ENCODE measurements at places on chromosomes 6 and 20. TPM values are rescaled to one million over a fixed set of nuclear protein-coding genes. Genes with fewer than 3 reads are reported as not detected.

DNA sequence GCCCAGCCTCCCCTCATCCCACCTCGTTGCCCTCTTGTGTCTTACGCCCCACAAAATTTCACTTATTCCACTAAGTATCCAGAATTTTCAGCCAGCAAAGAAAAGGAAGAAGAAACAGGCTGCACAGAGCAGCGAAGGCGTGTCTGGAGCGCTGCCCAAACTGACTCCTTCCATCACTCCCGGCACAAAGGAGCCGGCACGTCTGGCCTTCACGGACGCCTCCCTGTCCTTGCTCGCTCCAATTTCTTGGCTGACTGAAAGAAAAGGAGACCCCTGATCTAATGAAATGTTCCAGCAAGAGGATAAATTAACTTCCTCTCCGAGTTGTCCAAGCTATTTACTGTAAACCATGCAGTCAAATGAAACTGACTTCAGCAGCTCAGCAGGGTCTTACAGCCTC is 152.3 kb upstream of the CDH4 start:
- DNase-seq: no peak

DNA sequence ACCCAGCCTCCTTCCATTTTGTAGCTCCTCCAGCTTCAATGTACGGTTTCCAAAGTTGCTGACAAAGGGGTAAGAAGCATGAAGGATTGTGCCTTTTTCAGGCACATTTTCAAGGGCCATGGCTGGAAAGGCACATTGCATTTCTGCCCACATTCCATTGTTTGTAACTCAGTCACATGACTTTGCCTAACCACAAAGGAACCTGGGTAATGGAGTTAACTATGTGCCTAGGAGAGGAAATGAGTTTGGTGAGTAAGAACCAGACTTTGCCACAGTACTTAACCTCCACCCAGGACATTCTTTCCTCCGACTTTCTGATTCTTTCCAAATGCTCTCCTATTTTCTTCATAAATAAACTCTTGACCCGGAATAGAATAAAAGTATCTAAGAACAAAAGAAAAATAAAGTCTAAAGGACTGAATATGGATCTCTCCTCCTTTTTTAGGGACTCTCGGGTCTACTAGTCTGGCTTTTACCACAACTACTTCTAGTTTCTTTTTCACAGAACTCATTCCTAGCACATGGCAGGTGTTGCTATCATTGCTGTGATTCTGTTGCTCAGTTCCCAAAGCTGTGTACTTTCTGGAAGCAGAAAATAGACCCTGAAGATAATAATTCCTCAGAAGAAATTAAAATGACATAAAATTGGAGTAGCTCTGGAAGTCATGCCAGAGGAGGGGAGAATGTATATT is 81.5 kb upstream of the ISM1 start:
- DNase-seq: peak; percentile 72

DNA sequence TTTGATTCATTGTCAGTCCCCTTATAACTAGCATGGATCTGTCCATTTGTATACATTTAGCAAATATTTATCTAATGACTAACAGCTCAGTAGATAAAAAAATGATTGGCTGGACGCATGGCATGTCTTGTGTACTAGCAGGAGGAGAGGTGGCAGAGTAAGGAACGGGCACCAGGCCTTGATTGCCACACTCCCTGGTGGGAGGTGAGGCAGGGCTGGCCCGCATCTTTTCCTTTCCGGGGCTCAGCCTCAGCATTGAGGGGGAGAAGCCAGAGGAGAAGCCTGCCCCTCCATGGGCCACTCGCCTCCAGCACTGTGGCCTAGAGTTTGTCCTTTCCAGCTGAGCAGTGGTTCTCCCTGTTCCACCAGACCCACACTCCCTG is 84.9 kb upstream of the TMEM181 start:
- DNase-seq: no peak

GRCh38 chr20:24957326-24958016 is 8.4 kb downstream of the CST7 start:
- no peak for DNase-seq

GRCh38 chr6:156016186-156016976 is 560.7 kb upstream of the NOX3 start:
- peak; percentile 76 for DNase-seq

DNA sequence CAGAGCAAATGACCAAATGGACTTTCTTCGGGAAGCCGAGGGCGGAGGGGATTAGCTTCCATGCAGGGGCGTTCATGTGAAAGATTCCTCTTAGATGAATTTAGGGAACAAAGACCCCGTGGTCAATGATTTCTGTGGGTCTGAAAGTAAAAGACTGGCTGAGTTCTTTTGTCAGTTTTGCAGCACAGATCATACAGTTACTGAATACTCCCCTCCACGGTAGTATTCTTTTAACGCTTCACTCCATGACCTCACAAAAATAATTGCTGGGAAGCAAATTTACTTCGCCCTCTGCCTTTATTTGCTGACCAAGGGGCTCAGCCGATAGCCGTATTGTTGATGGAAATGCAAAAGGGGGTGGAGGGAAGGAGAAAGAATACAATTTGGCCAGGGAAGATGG is 86.0 kb upstream of the SALL4 start:
- no peak for DNase-seq

DNA sequence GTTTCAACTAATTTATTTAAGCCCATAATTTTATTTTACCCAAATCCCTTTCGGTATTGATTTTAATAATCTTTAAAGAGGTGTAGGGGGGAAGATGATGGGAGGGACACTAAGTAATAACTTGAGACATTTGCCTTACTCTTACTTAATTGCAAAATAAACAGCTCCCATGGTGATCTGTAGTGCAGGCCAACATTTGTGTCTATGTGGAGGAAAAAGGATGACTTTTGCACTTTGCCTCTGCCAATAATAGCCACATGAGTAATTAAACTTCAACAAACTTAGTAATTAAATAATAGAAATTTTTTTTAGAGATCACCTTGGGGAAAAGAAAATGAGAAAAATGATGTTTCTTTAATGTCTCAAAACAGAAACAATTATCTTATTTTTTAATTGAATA is 29.9 kb upstream of the CD2AP start:
- DNase-seq: peak; percentile 43

DNA sequence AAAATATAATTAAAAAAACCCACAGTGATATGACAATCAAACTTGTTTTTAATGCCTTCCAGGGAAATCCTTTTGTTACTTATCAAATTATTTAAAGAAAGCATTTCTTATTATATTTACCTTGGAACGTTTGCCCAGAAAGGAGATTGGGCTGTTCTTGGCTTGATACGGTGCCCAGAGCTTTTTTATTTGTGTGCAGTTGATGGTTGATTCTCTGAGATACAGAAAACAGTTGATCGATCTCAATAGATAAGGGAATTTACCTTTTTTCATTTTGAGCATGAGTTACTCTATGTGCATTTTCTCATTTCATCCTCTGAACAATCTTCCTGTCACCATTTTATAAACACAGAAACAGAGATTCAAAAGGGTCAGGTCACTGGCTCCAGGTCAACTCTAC is 72.5 kb upstream of the NEDD9 start:
- no peak for DNase-seq

DNA sequence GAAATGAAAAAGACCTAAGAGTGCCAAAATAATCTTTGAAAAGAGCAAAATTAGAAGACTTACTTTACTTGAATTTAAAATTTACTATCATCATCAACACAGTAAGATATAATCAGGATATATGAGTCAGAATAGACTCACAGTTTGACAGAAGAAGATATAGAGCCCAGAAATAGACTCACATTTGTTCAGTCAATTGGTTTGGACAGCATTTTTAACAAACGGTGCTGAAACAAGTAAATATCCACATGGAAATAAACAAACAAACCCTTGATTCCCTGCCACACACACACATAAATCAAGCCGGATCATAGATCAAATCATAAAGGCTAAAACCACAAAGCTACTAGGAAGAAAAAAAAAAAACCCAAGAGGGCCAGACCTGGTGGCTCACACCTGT is 291.1 kb downstream of the ADGRG6 start:
- no peak for DNase-seq

GRCh38 chr6:155158030-155158843 is 105.6 kb upstream of the CLDN20 start:
- DNase-seq: no peak

- DNase-seq: peak; percentile 19
Observed at GRCh38 chr6:3798055-3798919, 46.8 kb upstream of the PXDC1 start.

GRCh38 chr20:3997446-3997845 is 17.9 kb downstream of the RNF24 start:
- no peak for DNase-seq

GRCh38 chr6:80170433-80170832 is 64.0 kb downstream of the BCKDHB start:
- no peak for DNase-seq

DNA sequence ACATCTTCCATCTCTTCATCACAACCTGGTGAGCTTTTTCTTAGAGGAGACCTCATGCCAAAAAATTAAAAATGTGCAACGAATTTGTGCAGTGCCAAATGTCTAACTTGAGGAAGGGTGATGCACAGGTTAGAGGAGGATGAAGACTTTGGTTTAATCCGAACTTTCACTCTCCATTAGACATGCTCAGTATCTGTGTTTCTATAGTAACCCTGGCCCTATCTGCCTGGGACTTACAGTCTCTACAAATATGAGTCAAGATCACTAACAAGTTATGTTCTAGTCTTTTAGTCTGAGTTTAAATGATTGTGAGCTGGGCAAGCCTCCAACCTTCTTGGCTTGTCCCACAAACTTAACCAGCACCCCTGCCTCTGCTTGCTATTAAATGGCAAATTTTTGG is 377.0 kb downstream of the BMP2 start:
- DNase-seq: no peak

GRCh38 chr6:122207794-122208193 is 191.7 kb upstream of the HSF2 start:
- DNase-seq: no peak

DNA sequence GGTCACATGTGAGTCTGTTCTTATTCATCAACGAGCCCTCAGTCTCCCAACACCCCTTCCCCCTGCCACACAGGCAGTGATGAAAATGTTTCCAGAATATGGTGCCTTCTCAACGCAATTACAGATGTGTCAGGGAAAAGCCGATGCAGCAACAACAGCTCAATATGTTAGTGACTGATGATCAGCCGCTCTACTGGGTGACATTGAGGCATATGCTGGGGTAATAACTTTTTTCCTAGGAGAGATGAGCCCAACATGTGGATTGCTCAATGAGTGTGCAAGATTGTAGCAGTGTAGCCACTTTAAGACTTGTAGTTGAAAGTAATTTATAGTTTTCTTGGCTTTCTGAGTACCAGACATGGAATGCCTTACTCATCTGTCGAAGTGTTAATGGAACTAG is 49.4 kb downstream of the DTD1 start:
- peak; percentile 15 for DNase-seq

DNA sequence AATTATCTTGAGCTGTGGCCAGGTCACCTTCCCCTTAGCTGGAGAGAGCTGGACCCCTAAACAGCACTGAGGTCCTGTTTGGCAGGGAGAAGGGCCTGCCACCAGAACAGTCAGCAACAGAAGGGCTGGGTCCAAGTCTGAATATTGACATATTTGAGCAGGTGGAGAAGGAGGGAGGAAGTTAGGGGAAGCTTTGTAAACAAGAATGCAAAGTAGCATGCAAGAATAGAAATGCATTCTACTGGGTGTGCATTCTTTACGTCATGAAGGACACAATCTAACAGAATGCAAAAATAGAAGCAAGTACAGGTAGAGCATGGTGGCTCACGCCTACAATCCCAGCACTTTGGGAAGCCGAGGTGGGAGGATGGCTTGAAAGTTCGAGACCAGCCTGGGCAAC is 100.5 kb downstream of the QRSL1 start:
- no peak for DNase-seq

GRCh38 chr6:90168693-90169131 is 127.9 kb downstream of the BACH2 start:
- DNase-seq: peak; percentile 50

DNA sequence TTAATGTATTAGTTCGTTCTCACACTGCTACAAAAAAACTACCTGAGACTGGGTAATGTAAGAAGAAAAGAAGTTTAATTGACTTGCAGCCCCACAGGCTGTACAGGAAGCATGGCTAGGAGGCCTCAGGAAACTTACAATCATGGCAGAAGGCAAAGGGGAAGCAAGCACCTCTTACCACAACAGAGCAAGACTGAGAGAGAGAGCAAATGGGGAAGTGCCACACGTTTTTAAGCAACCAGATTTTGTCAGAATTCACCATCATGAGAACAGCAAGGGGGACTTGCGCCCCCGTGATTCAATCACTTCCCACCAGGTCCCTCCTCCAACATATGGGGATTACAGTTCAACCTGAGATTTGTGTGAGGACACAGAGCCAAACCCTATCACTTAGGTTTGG is 70.8 kb upstream of the SRSF6 start:
- DNase-seq: no peak

DNA sequence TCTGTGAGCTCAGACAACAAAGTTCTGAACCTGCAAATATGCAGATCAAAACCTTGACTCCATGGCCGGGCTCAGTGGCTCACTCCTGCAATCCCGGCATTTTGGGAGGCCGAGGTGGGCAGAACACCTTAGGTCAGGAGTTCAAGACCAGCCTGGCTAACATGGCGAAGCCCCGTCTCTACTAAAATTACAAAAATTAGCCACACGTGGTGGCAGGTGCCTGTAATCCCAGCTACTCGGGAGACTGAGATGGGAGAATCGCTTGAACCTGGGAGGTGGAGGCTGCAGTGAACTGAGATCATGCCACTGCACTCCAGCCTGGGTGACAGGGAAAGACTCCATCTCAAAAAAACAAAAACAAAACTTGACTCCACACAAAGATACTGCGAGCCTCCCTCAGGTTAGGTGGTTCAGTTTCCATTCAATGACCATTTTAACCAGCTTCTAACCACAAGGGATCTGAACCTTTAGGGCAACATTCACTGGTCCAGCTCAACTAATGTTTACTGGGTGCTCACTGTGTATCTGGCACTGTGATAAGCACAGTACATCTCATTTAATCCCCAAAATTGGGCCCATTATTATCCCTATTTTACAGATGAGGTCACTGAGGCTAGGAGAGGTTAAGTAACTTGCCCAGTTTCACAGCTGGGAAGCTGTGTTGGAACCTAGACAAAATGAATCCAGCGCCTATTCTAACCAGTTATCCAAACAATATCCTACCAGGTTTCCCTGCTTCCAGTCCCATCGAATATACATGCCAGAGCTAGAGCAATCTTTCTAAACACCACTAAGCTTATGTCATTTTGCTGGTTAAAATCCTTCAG is 1.8 kb downstream of the SNRPB start:
- no peak for DNase-seq

The RIPOR2 gene
- total RNA-seq: 1.0 TPM

The CAP2 gene
- 7.3 TPM for total RNA-seq

The ACSS1 gene
- 11.8 TPM for total RNA-seq

The ARHGAP40 gene
- 9.2 TPM for total RNA-seq

The EFCAB8 gene
- not detected for total RNA-seq

The RIMS1 gene
- 29.5 TPM for total RNA-seq

The TBXT gene
- total RNA-seq: not detected

The KCNB1 gene
- under 0.01 TPM for total RNA-seq
